WTC11 (cell line): ENCODE measurements at places on chromosomes 2 and 18. TPM values are rescaled to one million over a fixed set of nuclear protein-coding genes. Genes with fewer than 3 reads are reported as not detected.
A peak's percentile ranks its signal among the peaks of the same experiment; 100 is the strongest.

DNA sequence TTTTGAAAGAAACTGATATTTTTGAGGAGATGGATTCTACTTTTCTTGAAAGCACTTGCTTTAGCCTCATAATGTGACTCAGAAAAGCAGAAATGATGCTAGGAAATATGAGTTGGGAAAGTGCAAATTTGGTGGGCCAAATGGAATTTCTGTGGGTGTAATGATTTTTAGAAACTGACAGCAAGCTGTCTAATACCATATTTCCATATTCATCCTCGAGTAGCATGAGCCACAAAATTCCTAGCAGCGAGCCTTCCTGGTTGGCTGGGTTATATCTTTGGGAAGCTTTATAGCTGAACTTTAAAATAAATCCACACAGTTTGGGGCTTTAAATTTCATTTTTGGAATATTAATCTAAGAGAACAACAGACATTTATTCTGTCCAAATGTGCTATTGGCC lies 190.0 kb downstream of the DSC3 start:
- no peak for DNase-seq

- no peak for DNase-seq
Observed at GRCh38 chr2:16249246-16250055, 309.1 kb downstream of the MYCN start.

GRCh38 chr18:33169218-33169617 lies 271.3 kb downstream of the CCDC178 start:
- no peak for DNase-seq

DNA sequence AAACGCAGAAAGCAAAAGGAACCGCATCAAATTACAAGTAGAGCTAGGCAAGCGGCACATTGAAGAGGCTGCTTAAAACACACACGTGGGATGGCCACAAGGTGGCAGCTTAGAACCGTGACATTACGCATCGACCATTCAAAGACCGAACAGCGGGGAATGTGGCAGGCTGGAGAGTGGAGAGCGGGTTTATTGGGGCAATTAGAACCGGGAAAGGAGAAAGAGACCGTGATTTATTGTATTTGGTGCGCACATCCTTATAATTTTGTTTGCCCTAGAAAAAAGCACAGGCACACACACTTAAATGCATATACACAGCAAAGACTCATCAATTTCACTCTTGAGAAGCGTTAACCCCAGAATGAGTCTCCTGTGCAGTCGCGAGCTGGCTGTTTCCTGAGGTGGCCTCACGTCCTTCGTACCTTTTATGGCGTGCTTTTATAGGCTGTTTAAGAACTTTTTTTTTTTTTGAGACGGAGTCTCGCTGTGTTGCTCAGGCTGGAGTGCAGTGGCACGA lies 31.7 kb upstream of the MEP1B start:
- DNase-seq = peak; percentile 84

- DNase-seq = peak; percentile 77
Observed at GRCh38 chr2:30231996-30232800, 864 bp downstream of the LBH start.

The PLCD4 gene
- total RNA-seq = 0.11 to 0.28 TPM (median 0.14 TPM) in 3 replicates

GRCh38 chr2:60891180-60891579 lies 9.8 kb downstream of the REL start:
- DNase-seq = no peak

GRCh38 chr2:104734937-104735586 lies 118.9 kb upstream of the POU3F3 start:
- DNase-seq = no peak

The SH2D6 gene
- 0.50 to 1.2 TPM (median 0.94 TPM) in 3 replicates for total RNA-seq

DNA sequence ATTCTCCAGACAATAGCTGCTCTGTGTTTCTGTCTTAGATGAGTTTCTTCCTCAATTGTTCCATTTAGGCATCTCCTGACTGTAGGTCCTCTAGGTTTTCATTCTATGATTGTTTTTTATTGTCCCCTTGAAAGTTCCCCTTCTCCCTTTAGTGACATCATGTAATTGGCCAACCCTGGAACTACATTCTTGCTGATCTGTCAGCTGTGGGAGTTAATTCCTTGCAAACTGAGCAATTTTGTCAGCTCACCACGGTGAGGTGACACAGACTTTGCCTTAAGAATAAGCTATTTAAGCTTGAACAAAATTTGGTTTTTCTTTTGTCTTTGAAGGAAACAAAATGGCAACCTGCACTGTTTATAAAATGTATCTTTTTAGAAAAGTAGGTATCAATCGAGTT lies 95.9 kb downstream of the TXNL1 start:
- no peak for DNase-seq

GRCh38 chr18:53886058-53886457 lies 338.4 kb downstream of the MBD2 start:
- no peak for DNase-seq

DNA sequence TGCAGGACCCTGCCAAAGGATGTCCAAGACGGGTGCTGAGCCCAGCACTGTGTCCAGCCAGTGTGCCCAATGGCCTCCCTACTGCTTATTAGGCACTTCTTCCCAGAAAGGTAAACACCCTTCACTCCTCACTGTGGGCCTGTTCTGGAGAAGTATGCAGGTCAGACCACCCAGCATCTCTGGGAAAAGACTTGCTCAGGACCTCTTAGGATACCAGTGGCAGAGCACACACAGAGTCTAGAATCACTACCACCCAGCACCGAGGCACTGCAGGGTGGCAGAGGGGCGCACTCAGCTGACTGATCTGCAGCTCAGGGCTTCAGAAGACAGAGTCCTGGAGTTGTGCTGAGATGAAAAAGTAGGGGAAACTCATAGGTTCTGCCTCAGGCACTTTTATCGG lies 25.8 kb downstream of the XDH start:
- DNase-seq = no peak

The ESPNL gene
- total RNA-seq = 1.1 to 1.4 TPM (median 1.1 TPM) in 3 replicates

The ANKRD30BL gene
- 0.39 to 0.76 TPM (median 0.48 TPM) in 3 replicates for total RNA-seq
